ENCODE measurements at places on chromosomes 16 and 17.

- no peak for DNase-seq
Measured at GRCh38 chr17:30173649-30174048, 57.0 kb downstream of the NSRP1 start.

GRCh38 chr17:35376245-35376644 lies 2.8 kb upstream of the SLFN11 start:
- no peak for DNase-seq

- no peak for DNase-seq
Measured at GRCh38 chr17:57512691-57513090, 232.4 kb downstream of the CCDC182 start.

GRCh38 chr17:28124962-28125361 lies 82.5 kb downstream of the NLK start:
- no peak for DNase-seq

- DNase-seq, result peak; percentile 89
Measured at GRCh38 chr17:44362949-44363612, 572 bp downstream of the FAM171A2 start.

GRCh38 chr16:21963887-21964286 lies 10.7 kb downstream of the UQCRC2 start:
- no peak for DNase-seq

- DNase-seq, result no peak
Measured at GRCh38 chr17:51817955-51818354, 340.6 kb downstream of the CA10 start.

DNA sequence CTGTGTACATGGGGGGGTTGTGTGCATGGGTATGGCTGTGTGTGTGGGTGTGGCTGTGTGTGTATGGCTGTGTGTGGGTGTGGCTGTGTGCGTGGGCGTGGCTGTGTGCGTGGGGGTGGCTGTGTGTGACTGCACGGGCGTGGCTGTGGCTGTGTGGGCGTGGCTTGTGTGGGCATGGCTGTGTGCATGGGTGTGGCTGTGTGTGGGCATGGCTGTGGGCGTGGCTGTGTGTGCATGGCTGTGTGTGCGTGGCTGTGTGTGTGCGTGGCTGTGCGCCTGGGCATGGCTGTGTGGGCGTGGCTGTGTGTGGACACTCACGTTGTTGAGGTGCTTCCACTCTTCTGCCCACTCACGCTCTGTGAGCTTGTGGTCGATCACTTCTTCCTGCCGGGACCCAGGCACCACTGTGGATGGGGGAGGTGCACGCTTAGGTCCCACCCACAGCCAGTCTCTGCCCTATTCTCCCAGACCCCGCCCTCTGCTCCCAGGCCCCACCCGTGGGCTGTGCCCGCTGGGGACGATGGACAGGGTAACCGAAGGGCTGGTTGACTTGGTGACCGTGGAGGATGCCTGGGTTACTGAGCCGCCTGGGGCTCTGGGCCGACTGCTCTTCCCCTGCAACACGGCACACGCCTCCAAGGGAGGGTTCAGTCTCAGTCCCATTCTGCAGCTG lies 16.0 kb upstream of the PABPN1L start:
- DNase-seq, result no peak

- DNase-seq, result no peak
Measured at GRCh38 chr17:56114469-56114868, 38.8 kb upstream of the ANKFN1 start.

DNA sequence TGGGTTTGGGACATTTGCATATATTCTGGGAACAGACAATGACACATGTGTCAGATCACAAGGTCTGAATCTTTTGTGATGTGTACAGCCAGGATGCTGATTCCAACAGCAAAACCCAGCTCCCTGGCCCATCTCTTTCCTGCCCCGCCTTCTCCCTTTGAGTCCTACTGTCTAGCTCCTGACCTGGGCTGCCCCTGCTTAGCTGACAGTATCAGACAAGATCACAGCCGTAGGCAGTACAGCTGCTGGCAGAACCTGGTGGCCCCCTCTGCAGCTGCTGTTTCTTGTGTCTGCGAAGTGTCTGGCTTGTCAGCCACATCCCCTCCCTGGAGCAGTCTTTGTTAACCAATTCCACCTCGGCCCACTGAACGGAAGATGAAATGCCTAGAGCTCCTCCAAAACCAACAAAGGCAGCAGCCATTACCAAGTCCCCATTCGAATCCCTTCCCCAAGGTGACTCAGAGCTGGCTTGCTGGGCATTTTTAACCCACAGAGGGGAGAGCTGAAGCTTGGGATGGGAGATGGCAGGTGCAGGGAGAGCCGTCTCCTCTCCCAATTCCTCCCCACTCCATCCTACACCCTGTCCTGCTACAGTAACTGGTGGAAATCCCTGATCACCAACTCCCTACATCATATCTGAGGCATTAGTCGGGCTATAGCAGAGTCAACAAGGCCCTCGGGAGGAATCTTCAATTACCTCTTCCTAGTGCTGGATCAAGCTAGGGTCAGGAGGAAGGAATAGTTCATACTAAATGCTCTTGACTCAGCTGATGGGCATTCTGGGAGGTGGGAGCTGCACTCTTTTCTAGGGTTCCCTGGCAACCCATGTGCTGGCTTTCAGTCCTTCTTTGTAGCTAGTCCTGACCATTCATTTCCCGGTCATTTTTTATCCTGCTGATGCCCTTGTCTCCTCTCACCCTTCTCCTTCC lies 5.8 kb downstream of the PIPOX start:
- peak; percentile 80 for DNase-seq

GRCh38 chr16:23403547-23403946 lies 49.4 kb downstream of the COG7 start:
- DNase-seq, result no peak

DNA sequence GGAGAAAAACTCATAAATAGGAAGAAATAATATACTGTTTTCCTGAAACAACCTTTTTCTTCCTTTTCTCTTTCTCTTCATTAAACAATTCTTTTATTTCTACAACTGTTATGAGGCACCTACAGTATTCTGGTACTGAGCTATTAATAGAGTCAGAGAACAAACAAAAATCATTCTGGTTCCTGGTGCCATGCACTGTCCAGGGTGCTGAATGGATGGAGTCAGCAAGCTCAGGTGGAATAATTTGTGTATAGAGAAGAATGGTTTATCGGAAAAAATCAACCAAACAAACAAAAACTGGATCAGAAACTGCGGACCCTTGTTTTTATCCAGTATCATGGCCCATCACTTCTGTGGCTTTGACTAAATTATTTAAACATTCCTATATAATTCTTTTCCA lies 430.3 kb upstream of the GOT2 start:
- no peak for DNase-seq

DNA sequence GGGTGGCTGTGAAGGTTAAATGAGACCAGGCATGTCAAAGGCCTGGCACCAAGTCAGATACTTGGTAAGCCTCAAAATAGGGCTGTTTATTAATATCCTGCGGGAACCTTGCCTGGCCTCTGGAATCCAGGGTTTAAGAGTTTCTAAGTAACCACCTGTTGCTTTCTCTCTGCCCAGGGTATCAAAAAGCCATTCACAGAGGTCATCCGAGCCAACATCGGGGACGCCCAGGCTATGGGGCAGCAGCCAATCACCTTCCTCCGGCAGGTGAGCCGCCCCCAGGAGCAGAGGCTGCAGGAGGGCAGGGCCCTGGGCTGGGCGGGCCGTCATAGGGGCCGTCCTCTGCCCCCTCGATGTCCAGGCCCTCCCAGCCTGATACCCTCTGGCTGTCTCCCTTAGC lies 13.3 kb downstream of the GPT2 start:
- DNase-seq, result no peak

GRCh38 chr16:23607726-23608125 lies 11.6 kb upstream of the NDUFAB1 start:
- no peak for DNase-seq

GRCh38 chr16:78122774-78123315 lies 23.4 kb downstream of the WWOX start:
- peak; percentile 56 for DNase-seq

- DNase-seq, result no peak
Measured at GRCh38 chr16:73176577-73177013, 128.7 kb upstream of the ZFHX3 start.

DNA sequence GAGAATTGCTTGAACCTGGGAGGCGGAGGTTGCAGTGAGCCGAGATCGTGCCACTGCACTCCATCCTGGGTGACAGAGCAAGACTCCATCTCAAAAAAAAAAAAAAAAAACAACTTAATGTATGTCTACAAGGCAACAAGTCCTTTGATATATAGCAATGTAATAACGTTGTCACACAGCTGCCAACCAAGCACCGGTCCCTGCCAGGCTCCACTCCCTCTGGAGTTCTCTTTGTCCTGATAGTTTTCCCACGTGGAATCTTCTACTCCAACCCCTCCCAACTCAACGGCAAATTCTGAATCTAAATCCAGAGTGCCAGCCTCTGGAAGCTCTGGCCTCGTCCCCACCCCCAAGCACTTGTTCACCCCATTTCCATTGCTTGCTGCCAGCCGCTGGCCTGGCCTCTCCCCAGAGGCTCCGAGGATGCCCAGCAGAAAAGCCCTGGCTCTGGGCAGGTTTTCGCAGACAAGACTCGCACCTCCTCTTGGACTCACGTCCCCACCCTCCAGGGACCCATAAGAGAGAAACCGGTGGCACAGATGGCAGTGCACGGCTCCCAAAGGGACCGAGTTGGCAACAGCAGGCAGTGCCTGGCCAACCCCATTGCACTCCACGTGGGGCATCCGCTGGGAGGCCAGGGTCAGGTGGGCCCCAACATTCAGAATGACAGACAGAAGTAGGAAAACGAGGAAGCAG lies 15.9 kb upstream of the CBX2 start:
- DNase-seq, result no peak

DNA sequence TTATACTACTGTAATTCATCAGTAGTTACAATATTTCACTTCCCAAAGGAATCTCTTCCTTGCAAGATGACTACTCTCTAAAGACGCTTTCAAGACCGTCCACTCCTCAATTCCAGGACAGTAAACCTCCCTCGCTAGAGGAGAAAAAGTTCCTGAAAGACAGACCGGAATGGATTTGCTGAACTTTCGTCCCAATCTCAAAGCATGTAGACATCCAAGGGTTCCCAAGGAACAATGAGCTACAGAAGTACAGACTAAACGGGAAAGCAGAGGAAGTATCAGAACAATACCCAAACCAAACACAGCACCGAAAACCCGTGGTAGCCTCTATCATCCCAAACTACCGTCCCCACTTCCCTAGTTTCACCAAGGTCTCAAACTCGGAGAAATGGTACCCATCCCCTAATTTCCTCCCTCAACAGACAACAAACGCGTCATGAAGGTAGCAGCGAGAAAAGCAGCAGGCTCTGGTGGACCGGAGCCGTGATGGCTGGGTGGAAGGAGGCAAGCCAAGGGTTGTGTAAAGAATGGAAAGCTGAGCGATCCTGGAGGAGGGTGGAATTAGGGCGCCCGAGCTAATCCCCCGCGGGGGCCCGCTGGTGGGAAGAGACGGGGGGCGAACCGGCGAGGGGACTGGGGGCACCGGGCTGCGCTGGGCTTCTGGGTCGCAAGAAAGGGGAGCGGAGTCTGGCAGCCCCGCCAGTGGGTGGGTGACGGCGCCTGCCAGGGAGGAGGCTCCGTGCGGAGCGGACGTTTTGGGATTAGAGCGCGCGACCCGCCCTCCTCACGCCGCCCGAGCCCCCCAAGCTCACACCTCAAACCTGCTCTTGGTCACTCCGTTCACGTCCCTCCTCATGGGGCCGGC lies 647 bp downstream of the FBXL20 start:
- DNase-seq, result peak; percentile 17

DNA sequence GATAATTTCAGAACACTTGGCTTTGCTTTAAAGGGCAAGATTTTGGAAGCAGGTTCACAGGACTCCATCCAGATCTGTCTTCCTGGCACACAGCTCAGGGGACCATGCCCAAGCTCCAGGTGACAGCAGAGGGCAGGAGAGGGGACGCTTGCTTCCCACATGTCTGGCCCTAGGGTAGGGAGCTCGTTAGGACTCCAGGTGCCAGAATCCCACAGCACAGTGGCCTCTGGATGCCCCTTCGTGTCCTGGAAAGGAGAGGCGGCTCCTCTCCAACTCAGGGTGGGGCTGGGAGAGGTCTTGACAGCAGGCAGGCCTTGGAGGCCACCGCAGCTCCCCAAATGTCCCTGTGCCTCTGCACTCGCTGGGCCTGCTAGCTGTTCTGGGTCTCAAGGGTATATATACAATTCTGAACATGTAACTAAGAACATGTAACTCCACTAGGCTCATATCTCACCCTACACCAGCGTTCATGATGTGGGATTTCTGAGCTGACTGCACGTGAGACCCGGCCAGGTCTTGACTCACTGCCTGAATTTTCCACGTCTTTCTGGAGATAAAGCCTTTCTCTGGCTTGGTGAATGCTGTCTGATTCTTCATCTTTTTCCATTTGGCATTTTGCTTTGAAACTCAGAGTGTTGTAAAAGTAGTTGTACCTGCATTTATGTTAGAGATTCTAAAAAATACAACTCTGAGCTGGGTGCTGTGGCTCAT lies 52.8 kb downstream of the MARCHF10 start:
- peak; percentile 49 for DNase-seq

GRCh38 chr16:10839279-10839666 lies 20.7 kb upstream of the TVP23A start:
- DNase-seq, result no peak

GRCh38 chr17:7559320-7560171 lies 996 bp downstream of the TNFSF13 start:
- DNase-seq, result no peak

GRCh38 chr16:67164599-67165061 lies at the start of gene HSF4:
Gene HSF4, plus strand, starts transcription at chr16:67164745. Its CDS starts 67 bp downstream, at chr16:67164812.
- peak; percentile 81 for DNase-seq

Data from SK-N-SH (cell line).